Stimulated activated CD4-positive, alpha-beta T cell treated with anti-CD3 and anti-CD28 coated beads, Interleukin-12 subunit alpha, Interleukin-12 subunit beta, amount 100 ng/mL, for 24 hours (primary cell): ENCODE measurements at places on chromosomes 6 and 20.

- no peak for DNase-seq
These were observed 83.6 kb downstream of the PFDN4 start for GRCh38 chr20:54291339-54292010.

DNA sequence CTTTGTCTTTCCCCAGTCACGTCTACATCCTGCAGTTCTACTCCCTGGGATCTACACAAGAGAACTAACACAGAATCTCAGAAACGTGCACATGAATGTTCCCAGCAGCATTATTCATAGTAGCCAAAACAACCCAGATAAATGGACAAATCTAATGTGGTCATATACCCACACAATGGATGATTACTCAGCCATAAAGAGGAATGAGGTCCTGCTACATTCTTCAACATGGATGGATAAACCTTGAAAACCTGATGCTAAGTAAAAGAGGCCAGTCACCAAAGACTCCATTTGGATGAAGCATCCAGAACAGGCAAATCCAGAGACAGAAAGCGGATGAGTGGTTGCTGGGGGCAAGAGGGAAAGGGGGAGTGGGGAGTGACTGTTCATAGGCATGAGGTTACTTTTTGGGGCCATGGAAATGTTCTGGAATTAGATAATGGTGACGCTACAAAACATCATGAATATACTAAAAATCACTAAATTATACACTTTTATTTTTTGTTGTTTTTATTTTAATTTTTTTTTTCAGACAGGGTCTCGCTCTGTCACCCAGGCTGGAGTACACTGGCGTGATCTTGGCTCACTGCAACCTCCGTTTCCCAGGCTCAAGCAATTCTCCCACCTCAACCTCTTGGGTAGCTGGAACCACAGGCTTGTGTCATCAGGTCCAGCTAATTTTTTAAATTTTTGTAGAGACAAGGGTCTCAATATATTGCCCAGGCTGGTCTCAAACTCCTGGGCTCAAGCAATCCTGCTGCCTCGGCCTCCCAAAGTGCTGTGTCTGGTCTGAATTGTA, 50.8 kb upstream of the DSN1 start:
- no peak for DNase-seq

GRCh38 chr6:164020142-164020541, 605.6 kb downstream of the QKI start:
- no peak for DNase-seq

DNA sequence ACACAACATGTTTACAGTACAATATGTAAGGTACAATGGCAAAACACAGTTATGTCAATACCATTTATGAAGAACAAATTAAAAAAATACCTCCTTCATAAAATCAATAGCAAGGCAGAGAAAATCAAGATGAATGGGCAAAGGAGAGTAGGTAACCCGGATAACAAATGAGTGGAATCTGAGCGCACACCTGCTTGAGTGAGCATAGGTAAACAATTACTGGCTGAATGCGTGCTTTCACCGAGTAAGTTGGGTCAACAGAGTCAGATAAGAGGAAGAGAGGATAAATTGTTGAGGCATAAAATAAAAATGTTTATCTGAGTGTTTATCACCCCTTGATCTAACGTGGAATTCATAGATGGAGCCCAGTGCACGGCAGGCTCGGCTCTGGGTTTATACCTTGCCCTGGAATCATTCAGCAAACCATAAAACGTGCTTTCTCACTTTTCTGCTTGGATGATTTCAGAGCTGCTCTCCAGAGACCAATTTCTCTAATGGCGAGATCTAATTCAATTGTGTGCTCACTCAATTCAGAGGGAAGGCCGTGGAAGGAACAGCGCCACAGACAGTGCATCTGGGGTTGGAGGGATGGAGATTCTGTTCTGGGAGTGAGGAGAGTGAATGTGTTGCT, 224.8 kb upstream of the MAP3K7 start:
- DNase-seq: no peak

DNA sequence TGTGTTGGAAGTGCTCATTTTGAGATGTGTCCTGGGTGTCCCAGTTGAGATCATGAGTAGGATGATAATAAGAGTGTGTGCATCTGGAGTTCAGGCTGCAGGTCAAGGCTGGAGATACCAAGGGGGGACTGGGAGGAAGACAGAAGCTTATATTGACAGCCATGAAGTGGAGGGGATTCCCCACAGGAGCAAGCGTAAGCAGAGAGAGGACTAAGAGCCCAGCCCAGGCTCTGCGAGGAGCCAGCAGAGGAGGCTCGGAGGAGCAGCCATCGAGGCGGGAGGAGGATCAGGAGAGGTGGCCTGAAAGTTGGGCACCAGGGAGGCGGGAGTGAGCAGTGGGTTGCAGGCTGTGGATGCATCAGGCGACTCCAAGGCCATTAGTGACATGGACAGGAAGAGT, 116.2 kb downstream of the SLC24A3 start:
- no peak for DNase-seq

- DNase-seq: no peak
These were observed 598.4 kb upstream of the MARCKS start for GRCh38 chr6:113258771-113259170.

GRCh38 chr6:20879526-20879925, 345.3 kb downstream of the CDKAL1 start:
- no peak for DNase-seq
